ENCODE measurements at places on chromosomes 1 and 21. TPM values are rescaled to one million over a fixed set of nuclear protein-coding genes. Genes with fewer than 3 reads are reported as not detected.

KPNA6 gene
- total RNA-seq = 43.1 TPM

- DNase-seq = no peak
These were observed 7.6 kb downstream of the EPHX4 start for GRCh38 chr1:92037400-92037799.

DNA sequence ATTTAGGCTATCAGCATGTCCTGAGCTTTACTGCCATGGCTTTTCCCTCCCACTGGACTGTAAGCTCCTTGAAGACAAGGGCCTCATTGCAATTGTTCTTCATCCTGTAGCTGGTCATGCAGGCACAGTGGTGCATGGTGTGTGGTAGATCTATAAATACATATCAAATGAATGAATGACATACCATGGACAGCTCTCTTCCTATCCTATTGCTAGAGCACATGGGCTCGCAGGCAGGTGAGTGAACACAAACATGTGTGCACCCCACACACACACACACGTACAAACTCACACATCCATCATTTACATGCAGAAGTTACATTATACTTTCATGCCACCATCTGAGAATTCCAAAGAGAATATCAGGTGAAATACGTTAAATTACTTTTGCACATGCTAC lies 172.9 kb upstream of the RUNX1 start:
- DNase-seq = peak; percentile 21

DNA sequence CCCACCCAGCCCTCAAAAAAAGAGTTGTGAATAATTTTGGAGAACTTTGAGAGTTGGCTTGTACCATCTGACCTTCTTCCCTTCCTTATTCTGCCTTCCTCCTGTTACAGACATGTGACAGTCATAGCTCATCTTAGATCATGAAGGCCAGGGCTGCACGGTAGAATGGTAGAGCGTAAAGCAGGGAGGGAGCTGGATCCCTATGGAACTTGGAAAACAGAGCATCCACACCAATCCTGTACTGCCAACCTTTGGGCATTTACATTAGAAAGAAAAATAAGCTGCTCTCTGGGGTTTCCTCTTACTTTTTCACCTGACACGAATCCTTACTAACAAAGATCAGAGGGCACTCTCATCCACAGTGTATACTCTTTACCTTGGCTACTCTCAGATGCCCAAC lies 121.5 kb downstream of the GPR52 start:
- no peak for DNase-seq

GRCh38 chr1:5509664-5510452 lies 482.4 kb downstream of the NPHP4 start:
- DNase-seq = no peak

DNA sequence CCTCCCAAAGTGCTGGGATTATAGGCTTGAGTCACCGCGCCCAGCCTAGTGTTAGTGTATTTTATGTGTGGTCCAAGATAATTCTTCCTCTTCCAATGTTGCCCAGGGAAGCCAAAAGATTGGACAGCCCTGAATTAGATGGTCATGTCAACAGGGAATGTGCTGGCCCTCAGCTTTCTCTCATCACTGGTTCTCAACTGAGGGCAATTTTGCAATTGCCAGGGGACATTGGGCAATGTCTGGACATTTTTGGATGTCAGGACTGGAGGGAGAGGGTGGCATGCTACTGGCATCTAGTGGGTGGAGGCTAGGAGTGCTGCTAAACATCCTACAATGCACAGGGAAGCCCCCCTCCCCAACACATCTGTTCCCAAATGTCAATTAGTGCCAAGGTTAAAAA lies 95.0 kb downstream of the LAMC2 start:
- DNase-seq = peak; percentile 46

NMNAT2 gene
- 0.17 TPM for total RNA-seq

DNA sequence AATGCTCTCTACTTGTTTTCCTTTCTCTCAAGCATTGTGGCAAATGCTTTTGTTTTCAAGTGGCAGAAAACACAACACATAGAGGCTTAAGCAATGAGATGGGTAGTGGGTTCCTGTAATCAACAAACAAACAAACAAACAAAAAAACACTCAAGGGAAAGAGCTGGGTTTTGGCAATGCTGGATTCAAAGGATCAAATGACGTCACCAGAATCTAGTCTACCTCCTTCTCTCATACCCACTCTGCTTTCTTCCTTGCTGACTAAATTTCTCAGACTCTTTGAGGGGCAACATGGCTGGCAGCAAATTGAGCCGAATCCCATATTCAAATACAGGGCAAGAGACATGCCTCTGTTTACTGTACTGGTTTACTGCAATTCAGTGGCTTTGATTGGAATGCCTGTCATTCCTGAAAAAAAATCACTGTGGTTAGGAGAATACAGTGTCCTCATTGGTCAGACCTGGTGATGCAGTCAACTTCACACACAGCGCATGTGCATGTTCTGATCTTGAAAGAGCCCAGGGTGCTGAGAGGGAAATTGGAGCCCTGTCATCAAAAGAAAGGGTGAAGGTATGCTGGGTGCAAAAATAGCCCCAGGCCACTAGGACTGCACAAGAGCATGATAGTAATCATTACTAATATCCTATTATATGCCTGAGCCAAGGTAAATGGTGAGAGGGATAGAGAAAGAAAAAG lies 356.2 kb downstream of the KCTD3 start:
- peak; percentile 54 for DNase-seq

All from renal cortical epithelial cell (primary cell).